ENCODE measurements at places on chromosomes 5 and 9.

GRCh38 chr9:27645161-27645840 is 72.0 kb upstream of the C9orf72 start:
- no peaks in the 10 kb centered on the region for H3K27me3 ChIP-seq
- H3K27ac ChIP-seq: no peak overlapping the region
- DNase-seq: no peak
- H3K4me3 ChIP-seq: no peak overlapping the region

GRCh38 chr9:131329241-131329641 is 39.7 kb downstream of the PLPP7 start:
- H3K36me3 ChIP-seq: no peaks in the 10 kb centered on the region
- H3K27me3 ChIP-seq: peaks cover 5% of the 10 kb centered on the region

DNA sequence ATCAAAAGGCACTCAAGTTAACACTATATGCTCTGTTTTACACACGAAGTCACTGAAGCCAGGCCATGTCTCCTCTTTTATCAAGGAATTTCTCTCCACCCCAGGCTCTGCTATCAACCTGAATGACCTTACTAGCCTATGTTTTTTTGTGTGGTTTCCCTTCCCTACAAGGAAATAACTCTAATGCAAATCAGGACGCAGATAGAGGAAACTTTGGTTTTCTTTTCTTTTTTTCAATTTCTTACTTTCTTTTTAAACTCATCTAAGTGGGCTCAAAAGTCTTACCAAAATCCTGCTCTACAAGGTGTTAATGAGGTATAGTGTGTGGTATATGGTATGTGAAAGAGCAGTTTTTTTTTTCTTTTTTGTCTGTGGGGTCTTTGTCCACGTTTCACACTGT is 5.5 kb upstream of the SLC46A2 start:
- H3K36me3 ChIP-seq: no peaks in the 10 kb centered on the region
- no peak overlapping the region for H3K27ac ChIP-seq
- no peaks in the 10 kb centered on the region for H3K27me3 ChIP-seq
- no peak for DNase-seq
- H3K4me1 ChIP-seq: no peaks in the 10 kb centered on the region

DNA sequence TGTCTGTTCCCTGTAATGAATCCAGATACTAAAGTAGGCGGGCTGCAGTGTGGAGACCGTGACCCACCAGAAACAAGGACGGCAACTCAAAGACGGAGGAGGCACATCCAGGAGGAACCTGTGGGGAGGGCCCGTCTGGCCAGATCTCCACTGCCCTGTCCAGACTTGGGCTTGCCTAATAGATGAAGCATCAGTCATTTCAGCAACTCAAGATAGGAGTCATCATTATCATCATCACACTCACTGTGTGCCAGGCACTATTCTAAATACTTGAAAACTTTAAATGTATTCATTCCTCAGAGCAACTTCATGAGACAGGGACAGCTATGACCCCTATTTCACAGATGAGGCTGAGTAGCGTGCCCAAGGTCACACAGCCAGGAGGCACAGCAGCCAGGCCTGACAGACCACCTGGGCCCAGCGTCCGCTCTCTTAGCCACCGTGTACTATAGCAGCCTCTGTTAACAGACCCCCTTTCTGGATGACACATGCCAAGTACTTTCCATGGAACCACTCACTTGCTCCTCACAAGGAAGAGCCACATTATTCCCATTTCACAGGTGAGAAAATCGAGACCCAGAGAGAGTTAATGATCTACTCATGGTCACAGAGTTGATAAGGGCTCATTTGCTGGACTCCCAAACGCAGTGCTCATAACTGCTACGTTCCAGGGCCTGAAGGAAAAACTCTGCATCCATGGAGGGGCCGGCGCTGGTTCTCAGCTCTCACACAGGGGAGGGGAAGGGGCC is 4.9 kb upstream of the IL4 start:
- no peak overlapping the region for H3K27ac ChIP-seq
- H3K4me1 ChIP-seq: peaks cover 2% of the 10 kb centered on the region
- no peaks in the 10 kb centered on the region for H3K27me3 ChIP-seq
- no peak for DNase-seq
- no peak overlapping the region for H3K4me3 ChIP-seq

DNA sequence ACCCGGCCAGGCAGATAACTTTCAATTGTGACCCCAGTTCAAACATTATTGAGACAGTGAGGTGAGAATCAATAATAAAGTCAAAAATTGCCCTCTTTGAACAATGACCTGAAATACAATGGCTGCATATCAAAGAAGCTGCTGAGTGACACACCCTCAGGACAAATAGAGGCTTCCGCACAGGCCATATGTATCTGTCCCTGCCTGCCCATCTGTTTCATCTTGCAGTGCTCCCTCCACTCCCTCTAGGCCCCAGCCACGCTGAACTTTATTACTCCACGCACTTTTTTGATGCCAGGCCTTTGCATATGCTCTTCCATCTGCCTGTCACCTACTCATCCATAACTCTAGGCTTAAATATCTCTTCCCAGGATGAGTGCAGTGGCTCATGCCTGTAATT is 15.9 kb upstream of the PFDN1 start:
- H3K36me3 ChIP-seq: no peaks in the 10 kb centered on the region
- H3K4me3 ChIP-seq: no peak overlapping the region
- DNase-seq: no peak
- peaks cover 14% of the 10 kb centered on the region for H3K4me1 ChIP-seq
- no peaks in the 10 kb centered on the region for H3K27me3 ChIP-seq

- H3K27me3 ChIP-seq: no peaks in the 10 kb centered on the region
- DNase-seq: no peak
- H3K36me3 ChIP-seq: no peaks in the 10 kb centered on the region
Observed at GRCh38 chr5:72160329-72160728, 53.1 kb downstream of the MAP1B start.

DNA sequence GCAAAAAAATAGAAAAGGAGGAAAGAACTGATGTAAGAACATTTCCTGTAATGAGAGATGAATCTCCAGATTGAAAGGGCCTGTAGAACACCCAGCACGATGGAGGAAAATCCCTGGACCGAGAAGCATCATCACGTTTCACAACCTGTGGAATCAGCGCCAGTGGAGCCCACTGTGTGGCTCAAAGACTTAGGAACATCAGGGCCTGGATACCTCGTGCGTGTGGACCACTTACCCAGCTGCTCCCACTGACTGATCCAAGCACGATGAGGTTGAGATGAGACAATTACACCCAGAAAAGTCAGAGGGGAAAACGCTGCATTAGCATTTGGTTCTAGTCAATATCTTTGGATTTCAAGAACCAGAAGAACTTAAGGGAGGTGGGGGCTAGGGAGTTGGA is 224.6 kb downstream of the SYK start:
- no peaks in the 10 kb centered on the region for H3K4me1 ChIP-seq
- H3K27ac ChIP-seq: no peak overlapping the region
- H3K36me3 ChIP-seq: no peaks in the 10 kb centered on the region
- DNase-seq: no peak
- H3K4me3 ChIP-seq: no peak overlapping the region

DNA sequence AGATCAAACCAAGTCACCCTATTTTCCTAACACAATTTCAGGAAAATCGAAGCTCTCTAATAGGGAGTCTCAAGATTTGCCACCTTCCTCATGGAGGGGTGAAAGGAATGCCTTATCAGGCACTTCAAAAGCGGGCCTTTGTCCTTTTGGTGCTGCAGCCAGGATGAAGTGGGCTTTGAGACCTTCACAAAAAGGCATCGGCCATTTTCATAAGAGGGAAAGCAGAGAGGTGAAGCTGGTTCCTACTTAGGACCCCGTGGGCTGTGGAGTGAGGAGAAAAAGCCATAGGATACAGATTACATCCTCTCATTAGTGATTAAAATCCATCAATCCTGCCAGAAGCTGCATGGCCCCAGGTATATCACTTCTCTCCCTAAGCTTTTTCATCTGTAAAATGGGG is 859 bp downstream of the CDKN2AIPNL start:
- no peak for DNase-seq
- peak overlapping the region; percentile 95 for H3K4me3 ChIP-seq
- no peaks in the 10 kb centered on the region for H3K27me3 ChIP-seq

DNA sequence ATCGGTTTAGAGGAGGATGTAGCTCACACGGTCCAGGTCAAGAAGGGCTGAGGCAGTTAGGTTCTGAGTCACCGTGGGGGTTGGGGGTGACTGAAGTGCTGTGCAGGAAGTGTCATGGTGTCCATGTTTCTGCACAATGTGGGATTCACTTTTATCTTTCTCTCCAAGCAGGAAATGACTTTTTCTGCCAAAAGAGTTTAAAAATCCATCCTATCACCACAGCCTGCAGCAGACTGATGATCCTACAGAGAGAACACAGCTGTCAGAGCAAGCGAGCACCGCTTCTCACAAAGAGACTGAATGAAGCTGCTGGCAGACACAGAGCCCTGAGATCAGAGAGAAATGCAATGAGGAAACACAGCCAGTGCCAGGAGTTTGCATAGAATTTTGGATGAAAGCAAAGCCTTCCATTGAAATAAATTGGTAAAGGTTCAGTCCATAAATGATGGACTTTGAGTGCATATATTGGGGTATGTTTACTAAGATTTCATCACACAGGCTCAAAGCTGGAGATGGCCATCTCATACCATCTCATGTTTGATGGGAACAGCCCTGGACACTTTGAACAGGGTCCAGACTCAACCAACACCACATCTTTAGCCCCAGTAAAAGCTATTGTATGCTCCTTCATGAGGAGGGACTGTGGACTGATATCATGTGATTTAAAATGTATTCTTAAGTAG is 213.9 kb upstream of the FBXL7 start:
- H3K36me3 ChIP-seq: no peaks in the 10 kb centered on the region
- no peaks in the 10 kb centered on the region for H3K4me1 ChIP-seq
- DNase-seq: no peak
- H3K27me3 ChIP-seq: no peaks in the 10 kb centered on the region
- no peak overlapping the region for H3K27ac ChIP-seq

- no peak overlapping the region for H3K27ac ChIP-seq
- no peak overlapping the region for H3K4me3 ChIP-seq
- no peak for DNase-seq
- H3K27me3 ChIP-seq: no peaks in the 10 kb centered on the region
- H3K36me3 ChIP-seq: no peaks in the 10 kb centered on the region
- peaks cover 5% of the 10 kb centered on the region for H3K4me1 ChIP-seq
Observed at GRCh38 chr5:54257366-54258118, 52.8 kb downstream of the ARL15 start.

DNA sequence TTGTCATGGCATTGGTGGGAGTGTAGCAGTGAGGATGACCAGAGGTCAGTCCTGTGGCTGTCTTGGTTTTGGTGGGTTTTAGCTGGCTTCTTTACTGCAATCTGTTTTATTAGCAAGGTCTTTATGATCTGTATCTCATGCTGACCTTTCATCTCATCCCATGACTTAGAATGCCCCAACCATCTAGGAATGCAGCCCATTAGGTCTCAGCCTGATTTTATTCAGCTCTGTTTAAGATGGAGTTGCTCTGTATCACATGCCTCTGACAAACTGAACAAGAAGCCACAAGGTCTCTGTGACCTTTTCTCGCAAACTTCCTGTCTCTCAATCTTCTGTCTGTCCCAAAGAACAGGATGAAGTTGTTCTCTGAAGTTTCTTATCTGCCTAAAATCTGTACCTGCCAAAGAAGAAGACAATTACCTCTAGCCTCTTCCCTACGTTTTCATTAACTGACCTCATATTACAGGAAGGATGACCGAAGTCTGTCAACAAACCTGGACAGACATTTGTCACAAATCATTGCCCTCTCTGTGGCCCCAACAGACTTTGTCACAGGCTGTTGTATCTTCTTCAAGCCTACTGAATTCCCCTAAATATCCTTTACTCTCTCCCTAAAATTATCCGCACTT is 284.2 kb upstream of the SEMA6A start:
- no peak overlapping the region for H3K4me3 ChIP-seq
- no peaks in the 10 kb centered on the region for H3K36me3 ChIP-seq
- DNase-seq: no peak
- no peaks in the 10 kb centered on the region for H3K4me1 ChIP-seq
- no peak overlapping the region for H3K27ac ChIP-seq
- H3K27me3 ChIP-seq: no peaks in the 10 kb centered on the region

DNA sequence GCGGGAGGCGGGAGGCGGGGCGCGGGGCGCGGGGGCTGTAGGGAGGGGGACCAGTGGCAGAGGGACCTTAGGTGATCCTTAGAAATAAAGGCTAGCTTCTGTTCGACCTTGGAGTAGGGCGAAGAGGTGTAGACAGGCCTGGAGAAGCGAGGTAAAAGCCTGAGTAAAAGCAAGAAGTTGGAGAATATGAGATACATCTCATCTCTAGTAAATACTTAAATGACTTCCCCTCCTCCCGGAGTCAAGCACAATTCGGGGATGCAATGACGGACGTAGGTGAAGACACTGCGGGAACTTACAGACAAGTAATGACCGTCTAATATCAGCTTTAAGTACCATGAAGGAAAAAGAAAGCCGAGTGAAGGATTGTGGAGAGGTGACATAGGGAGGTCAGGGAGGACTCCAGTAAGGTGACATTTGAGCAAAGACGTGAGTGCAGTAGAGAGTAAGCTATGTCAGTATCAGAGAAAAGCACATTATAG is 466 bp downstream of the SMC2 start:
- no peaks in the 10 kb centered on the region for H3K36me3 ChIP-seq
- peak overlapping the region; percentile 92 for H3K27ac ChIP-seq
- H3K27me3 ChIP-seq: no peaks in the 10 kb centered on the region

GRCh38 chr5:6899221-6899620 is 186.0 kb downstream of the TENT4A start:
- no peak overlapping the region for H3K27ac ChIP-seq
- DNase-seq: no peak
- H3K36me3 ChIP-seq: no peaks in the 10 kb centered on the region
- no peaks in the 10 kb centered on the region for H3K4me1 ChIP-seq
- no peak overlapping the region for H3K4me3 ChIP-seq
- no peaks in the 10 kb centered on the region for H3K27me3 ChIP-seq

Measured in tibial artery (tissue), 4 donors.